ENCODE measurements at places on chromosomes 5 and 9.

GRCh38 chr5:13382232-13382631 is 562.3 kb downstream of the DNAH5 start:
- no peak for DNase-seq

GRCh38 chr5:87867281-87867680 is 401.4 kb downstream of the TMEM161B start:
- no peak for DNase-seq

GRCh38 chr9:72465593-72465984 is 55.8 kb upstream of the TMC1 start:
- DNase-seq, result no peak

DNA sequence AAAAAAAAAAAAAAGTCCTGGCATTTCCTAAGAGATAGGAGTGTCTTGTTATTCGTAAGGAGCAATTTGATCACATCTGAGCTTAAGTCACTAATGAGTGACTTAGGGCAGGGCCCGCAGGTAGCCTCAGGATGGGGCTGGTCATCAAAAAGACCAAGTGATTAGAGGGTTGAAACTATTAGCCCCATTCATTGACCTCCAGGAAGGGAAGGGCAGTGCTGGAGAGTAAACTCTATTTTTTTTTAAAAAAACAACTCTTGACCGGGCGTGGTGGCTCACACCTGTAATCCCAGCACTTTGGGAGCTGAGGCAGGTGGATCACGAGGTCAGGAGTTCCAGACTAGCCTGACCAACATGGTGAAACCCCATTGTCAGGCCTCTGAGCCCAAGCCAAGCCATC is 46.2 kb upstream of the IQGAP2 start:
- DNase-seq, result no peak

Measured in activated CD8-positive, alpha-beta memory T cell treated with anti-CD3 and anti-CD28 coated beads for 24 hours (primary cell).